ENCODE measurements at places on chromosomes 4 and X.

DNA sequence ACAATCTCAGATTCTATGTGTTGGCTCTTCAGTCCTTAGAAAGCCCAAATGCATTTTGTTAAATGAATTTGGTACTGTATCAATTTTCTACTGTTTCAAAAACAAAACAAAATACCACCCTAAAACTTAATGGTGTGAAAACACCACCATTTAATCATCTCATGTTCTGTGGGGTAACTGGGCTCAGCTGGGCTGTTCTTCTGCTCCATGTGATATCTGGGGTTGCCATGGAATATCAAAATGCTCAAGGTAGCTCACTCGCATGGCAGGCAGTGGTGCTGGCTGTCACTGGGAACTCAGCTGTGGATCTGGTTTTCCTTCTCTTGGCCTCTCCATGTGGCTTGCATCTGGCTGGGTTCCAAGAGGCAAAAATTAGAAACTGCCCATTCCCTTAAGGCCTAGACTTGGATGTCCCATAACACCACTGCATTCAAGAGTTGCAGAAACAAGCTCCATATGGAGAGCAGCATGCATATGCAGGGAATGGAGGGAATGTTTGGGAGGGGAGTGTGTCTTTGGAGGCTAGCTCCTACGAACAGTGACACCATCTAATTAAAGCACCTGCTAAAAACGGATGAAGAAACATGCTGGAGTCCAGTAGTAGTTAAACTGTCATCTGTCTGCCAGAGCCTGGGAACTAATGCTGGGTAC, 279.2 kb downstream of the STK32B start:
- DNase-seq: no peak

- DNase-seq: no peak
Measured at GRCh38 chr4:93870876-93871458, 42.4 kb downstream of the ATOH1 start.

- no peak for DNase-seq
Measured at GRCh38 chr4:180493299-180493698, 1749.9 kb upstream of the TENM3 start.

- DNase-seq: peak; percentile 29
Measured at GRCh38 chr4:55125087-55125721, at the start of gene KDR. Gene KDR (minus strand): TSS chr4:55125595. CDS start chr4:55125293, 302 bp downstream.

- no peak for DNase-seq
Measured at GRCh38 chrX:134688839-134689238, 30.6 kb upstream of the PLAC1 start.

DNA sequence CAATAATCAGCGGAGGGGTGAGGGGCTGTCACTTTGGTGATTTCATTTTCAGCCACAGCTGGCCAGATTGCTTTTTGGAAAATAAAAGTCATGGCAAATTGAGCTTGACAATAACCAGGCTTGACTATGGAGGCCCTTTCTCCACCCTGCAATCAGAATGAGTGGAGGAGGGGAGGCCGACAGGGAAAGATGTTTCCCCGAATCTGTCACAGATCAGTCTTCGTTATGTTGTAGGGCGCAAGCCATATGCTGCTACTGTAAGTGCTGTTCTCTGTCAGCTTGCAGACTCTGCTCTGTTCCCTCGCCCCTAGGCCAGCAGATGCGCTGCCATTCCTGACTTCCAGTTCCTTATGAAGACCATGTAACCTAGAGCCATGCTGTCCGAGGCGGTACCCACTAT, 114.1 kb downstream of the MGST2 start:
- DNase-seq: no peak

GRCh38 chr4:3220476-3221183, 28.3 kb upstream of the MSANTD1 start:
- no peak for DNase-seq

DNA sequence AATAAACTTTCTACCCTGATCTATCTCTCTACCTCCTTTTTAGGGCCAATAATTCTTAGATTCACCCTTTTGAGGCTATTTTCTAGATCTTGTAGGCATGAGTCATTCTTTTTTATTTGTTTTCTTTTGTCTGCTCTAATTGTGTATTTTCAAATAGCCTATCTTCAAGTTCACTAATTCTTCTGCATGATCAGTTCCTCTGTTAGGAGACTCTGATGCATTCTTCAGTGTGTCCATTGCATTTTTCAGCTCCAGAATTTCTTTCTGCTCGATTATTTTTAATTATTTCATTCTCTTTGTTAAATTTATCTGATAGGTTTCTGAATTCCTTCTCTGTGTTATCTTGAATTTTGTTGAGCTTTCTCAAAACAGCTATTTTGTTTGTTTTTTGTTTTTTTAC, 11.3 kb downstream of the CXorf58 start:
- DNase-seq: no peak

- no peak for DNase-seq
Measured at GRCh38 chr4:1751919-1752283, 30.6 kb downstream of the TACC3 start.

DNA sequence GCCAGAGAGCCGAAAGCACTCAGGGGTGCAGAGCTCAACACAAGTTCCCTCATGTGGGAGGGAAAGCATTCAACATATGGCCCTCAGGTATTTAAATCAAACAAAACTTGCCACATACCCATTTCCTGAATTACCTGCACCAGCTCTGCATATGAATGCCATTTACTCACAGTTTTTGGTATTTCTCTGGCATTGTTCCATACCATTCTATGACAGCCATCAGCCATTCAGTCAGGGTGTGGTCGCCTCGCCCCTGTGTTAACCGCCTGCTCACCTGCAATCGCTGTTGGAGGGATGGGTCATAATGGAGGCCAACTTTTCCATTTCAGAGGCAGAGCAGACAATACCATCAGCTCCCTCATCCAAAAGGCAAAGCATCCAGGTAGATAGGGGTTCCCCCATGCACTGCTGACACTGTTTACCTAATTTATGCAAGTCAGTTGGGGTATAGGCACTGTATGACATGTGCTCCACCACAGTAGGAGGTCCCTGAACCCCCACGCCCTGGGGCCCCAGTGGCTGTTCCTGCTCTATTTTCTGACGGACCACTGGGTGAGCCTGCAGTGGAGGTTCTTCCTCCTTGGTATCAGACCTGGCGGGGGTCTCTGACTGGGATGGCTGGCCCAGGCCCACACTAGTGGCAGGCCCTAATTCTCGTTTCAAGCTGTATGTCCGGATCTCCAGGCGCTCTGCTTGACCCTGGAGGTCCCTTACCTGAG, 227.1 kb downstream of the ADGRL3 start:
- DNase-seq: no peak

DNA sequence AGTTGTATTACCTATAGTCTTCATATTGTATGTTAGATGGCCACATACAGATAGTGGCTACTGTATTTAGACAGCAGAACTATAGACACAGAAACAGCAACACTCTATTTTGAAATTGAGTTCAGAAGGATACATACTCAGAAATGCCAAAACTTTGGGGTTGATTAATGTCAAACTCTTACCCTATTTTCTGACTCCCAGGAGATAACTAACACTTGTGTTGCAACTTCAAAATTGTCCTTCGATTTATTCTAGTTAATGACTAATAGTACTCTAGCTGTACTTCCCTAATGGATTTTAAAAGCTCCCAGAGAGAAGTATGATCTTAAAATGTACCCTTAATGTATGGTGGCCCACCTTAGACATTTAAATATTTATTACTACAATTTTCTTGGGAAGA, 229.9 kb upstream of the UGT8 start:
- no peak for DNase-seq

GRCh38 chr4:162841753-162842152, 324.9 kb downstream of the NAF1 start:
- DNase-seq: no peak

DNA sequence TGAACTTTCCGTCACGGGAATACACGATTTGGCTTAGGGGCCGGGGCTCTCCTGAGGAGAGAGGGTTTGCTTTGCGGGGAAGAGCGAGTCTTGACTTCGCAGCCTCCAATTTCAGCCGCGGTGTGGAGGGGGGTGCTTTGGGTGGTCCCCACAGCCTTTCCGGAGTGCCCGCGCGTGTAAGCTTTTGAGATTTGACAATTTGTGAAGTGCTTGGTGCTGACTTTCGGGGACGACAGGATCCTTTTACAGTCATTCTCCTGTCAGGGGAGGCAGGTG, 355 bp downstream of the SCML1 start:
- no peak for DNase-seq

DNA sequence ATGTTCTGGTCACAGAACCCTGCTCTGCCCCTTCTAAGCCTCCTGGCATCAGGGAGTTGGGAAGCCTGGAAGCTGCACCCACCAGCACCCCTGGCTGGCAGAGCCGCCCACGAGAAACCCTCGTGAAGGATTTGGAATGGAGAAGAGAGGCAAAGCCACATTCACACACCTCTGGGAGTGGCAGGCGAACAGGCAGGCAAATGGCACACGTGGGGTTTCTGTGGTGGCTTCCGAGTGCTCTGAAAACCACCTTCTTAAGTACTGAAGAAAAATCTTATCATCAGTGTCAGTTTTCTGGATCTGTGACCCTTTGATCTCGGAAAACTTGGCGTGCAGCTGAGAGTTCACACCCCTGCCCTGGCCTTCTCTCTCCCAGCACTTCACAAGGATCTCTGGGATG, 442.2 kb upstream of the FRG1 start:
- no peak for DNase-seq

GRCh38 chrX:118239913-118240698, 105.8 kb upstream of the WDR44 start:
- DNase-seq: no peak

GRCh38 chrX:9166584-9166944, 132.6 kb upstream of the FAM9B start:
- DNase-seq: no peak

- no peak for DNase-seq
Measured at GRCh38 chrX:48936429-48937053, 17.7 kb upstream of the PIM2 start.

GRCh38 chr4:82652062-82652461, 90.3 kb upstream of the TMEM150C start:
- peak; percentile 19 for DNase-seq

- no peak for DNase-seq
Measured at GRCh38 chr4:160299177-160299576, 1196.3 kb downstream of the RAPGEF2 start.

GRCh38 chr4:56611501-56611900, 69.6 kb downstream of the HOPX start:
- no peak for DNase-seq

DNA sequence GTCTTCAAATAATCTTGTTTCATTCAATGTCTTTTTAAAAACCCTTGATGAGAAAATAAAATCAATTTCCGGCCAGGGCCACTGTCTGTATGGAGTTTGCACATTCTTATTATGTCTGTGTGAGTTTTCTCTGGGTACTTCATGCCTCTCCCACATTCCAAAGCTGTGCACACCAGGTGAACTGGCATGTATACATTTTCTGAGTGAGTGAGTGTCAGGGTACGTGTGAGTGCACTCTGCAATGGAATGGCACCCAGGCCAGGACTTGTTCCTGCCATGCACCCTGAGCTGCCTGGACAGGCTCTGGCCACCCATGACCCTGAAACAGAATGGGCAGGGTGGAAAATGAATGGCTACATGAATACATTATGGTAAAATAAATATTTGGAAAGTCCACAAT, 61.3 kb downstream of the UBE2NL start:
- DNase-seq: no peak

DNA sequence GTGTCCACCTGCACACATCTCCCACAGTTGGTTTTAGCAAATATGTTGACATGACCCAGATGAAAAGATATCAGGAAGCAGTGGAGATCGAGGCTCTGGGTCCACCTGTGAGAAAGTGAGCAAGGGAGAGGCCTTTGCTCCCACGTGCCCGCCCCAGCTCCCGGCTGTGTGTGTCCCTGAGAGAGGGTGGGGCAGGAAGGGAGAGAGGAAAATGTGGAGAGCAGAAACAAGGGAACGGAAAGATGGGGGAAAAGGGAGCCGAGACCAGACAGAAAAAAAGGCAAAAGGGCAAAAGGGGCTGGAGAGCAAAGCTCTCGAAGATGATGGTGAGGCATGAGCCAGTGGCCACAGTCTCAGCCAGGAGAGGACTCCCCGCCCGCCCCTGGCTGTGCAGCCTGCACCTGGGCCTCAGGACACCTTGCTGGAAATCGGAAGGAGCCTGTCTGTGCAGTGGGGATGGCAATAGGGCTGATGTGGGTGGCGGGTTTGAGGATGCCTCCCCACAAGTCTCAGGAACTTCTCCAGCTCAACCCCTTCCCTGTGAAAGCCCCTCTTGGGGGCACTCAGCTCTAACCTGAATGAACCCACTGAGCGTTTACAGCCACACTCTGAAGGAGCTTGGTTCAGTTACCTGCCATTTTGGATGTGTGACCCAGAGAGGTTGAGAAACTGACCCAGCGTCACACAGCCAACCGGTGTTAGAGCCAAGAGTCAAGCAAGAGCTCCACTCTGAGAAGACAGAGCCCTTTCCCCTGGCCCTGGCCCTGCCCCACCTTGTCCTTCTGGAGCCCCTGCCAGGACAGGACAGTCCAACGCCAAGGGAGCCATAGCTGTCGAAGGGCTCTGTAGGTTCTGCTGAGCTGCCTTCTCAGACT, 20.3 kb upstream of the MSX1 start:
- DNase-seq: no peak

GRCh38 chr4:118798658-118799057, 37.3 kb downstream of the SEC24D start:
- DNase-seq: no peak

- no peak for DNase-seq
Measured at GRCh38 chr4:123167931-123168330, 228.7 kb upstream of the SPRY1 start.

- no peak for DNase-seq
Measured at GRCh38 chr4:38764277-38764676, 18.5 kb downstream of the TLR10 start.

GRCh38 chr4:11182586-11183355, 245.9 kb downstream of the HS3ST1 start:
- DNase-seq: peak; percentile 88

DNA sequence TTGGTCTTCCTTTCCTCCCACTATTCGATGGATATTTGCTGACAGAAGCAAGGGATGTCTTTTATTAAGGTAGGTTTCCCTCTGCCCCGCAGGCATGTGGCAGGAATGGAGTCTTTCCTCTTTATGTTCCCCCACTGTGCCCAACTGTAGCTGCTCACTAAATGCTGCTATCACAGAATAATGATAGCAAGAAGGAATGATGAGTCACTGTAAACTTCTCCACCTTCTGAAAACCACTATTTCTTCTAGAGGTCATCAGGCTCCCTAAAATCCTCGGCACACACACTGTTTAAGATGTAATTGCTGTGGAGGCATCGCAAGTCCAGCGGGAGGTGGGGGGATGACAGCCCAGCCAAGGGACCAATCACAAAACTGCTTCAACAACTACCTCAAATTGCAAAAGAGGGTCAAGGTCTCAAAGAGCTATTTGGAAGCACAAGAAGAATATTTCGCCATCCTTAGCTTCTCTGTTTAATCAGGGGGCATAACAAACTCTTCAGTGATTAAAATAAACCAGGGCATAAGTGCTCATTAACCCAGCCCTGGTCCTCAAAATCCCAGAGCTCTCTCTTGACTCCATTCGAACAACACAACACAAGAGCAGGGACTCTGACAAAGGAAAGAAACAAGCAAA, 13.9 kb downstream of the QDPR start:
- DNase-seq: no peak

DNA sequence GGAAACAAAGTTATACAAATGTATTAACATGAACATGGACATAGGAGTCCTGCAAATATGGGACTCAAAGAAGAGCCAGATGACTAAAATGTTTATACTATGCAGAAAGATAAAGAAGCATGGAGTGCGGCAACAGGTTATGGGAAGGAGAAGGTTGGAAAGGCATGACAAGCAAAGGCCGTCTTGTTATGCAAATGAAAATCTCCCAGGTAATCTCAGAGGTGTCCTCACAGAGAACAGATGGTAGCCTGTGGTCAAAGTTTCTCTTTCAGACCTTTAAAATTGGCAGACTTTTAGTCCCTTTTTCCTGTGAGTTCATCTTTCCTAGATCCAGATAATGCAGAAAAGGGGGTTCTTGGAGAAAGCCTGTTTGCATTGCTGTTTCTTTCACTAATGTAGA, 116.4 kb upstream of the BEND4 start:
- no peak for DNase-seq

GRCh38 chrX:150621652-150622051, 53.2 kb downstream of the MTM1 start:
- DNase-seq: no peak
